ENCODE measurements at places on chromosomes 6 and 20.

DNA sequence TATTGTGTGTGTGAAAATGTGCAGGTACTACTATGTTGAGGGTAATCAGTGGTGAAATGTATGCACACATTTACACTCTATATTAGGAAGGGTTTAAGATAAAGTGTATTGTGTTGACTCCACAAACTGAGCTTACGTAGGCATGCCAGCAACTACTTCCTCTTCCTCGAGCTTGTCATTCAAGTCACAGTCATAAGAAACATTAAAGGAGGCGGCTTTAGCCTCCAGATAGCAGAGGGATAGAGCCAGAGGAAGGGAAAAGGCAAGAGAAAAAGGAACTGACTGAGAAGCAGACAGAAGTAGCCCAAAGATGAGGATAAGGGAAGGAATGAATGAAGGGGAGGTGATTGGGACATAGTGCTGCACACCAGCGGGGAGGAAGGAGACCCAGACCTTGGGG lies 55.2 kb downstream of the SMLR1 start:
- no peak for DNase-seq

DNA sequence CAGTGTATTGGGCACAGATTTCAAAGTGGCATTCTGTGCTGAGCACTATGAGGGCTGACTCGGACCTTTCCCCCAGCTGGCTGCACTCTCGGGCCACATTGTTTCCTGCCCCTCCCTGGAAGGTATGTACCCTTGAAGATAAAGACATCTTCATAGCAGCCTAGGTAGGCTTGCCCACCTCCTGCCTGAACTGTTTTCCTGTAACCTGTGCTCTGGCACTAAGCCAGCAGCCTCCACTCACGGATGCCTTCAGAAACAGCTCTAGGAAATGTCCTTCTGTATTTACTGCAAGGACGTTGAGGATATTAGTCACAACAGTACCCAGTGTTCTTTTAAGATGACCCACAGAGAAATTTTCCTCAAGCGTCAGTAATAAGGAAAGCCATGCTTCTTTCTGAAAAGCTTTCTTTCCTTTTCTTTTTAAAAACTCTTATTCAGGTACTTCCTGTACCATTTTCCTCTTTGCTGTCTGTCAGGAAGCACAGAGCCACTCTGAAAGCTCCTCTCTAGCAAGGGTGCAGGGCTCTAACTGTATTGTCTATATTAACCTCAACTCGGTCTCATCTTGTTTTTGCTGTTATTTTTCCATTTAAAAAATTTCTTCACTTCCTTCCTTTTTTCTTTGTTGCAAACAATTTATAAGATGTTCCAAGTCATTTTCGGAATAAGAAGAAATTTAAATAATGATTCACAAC lies 43.5 kb downstream of the TTI1 start:
- DNase-seq, result no peak

GRCh38 chr6:16630026-16630643 lies 131.1 kb downstream of the ATXN1 start:
- no peak for DNase-seq

GRCh38 chr6:166005401-166005943 lies 162.2 kb downstream of the TBXT start:
- DNase-seq, result no peak

GRCh38 chr6:151882206-151882605 lies 74.7 kb downstream of the ESR1 start:
- no peak for DNase-seq

GRCh38 chr6:112234601-112235000 lies 19.8 kb downstream of the LAMA4 start:
- no peak for DNase-seq

- DNase-seq, result no peak
Observed at GRCh38 chr6:167474725-167475124, 149.8 kb downstream of the TTLL2 start.

DNA sequence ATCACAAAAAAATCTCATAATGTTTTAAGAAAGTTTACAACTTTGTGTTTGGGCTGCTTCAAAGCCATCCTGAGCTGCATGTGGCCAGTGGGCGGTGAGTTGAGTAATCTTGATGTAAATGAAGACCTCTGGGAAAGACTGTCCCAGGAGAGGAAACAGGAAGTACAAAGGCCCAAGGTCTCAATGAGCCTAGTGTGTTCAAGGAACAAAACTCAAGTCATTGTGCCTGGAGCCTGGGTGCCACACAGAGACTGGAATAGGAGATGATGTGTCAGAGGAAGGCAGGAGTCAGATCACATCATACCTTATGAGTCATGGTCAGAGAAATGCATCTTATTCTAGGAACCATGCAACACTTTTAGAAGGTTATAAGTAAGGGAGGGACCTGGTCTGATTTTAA lies 51.5 kb downstream of the COL19A1 start:
- peak; percentile 58 for DNase-seq

DNA sequence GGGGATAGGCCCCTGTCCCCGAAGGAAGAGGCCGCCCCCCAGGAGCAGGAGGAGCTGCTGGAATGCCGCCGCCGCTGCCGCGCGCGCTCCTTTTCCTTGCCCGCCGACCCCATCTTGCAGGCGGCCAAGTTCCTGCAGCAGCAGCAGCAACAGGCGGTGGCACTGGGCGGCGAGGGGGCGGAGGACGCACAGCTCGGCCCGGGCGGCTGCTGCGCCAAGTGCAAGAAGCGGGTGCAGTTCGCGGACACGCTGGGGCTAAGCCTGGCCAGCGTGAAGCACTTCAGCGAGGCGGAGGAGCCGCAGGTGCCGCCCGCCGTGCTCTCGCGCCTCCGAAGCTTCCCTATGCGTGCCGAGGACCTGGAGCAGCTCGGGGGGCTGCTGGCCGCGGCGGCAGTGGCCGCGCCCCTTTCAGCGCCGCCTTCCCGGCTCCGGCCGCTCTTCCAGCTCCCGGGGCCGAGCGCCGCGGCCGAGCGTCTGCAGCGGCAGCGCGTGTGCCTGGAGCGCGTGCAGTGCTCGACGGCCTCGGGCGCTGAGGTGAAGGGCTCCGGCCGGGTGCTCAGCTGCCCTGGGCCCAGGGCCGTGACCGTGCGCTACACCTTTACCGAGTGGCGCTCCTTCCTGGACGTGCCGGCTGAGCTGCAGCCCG lies 630 bp downstream of the PPP1R3G start:
- no peak for DNase-seq

DNA sequence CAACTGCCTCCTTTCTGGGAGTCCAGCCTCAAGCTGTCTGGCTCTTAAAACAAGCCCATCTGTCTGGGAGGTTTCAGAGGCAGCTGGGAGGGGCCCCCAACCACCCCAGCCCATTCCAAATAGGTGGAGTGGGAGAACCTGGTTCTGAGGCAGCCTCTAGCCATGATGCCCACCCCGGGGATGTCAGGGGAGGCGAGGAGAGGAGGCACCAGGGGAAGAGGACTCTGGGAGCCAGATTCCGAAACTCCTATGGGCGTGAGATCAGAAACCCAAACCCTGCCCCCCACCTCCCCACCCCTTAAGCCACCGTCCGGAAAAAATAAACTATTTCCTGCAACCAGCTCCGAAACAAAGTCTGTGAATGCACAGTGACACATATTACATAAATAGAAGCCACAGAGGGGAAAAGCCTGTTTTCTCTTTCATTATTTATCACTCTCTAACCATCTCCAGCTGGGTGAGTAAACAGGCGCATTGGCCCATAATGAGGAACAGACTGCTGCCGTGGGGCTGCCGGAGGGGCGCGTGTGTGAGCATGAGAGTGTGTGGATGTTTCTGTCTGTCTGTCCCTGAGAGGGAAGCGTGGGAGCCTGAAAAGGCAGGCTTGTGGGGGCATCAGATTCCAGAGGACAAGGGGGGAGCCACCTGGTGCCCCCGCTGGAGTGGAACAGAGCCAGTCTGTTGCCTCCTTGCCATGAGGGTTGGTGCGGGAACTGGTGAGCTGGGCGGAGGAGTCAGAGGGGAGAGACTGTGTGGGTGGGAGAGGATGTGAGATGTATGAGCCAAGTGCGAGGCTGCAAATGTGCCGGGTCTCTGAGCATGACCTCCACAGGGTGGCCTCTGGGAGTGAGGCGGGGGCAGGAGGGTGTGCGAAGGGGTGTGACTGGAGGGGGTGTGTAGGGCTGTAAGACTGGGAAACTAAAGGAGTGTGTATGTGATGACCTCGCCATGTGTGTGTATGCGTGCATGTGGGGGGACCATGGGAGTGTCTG lies 14.3 kb upstream of the FOXP4 start:
- peak; percentile 71 for DNase-seq

DNA sequence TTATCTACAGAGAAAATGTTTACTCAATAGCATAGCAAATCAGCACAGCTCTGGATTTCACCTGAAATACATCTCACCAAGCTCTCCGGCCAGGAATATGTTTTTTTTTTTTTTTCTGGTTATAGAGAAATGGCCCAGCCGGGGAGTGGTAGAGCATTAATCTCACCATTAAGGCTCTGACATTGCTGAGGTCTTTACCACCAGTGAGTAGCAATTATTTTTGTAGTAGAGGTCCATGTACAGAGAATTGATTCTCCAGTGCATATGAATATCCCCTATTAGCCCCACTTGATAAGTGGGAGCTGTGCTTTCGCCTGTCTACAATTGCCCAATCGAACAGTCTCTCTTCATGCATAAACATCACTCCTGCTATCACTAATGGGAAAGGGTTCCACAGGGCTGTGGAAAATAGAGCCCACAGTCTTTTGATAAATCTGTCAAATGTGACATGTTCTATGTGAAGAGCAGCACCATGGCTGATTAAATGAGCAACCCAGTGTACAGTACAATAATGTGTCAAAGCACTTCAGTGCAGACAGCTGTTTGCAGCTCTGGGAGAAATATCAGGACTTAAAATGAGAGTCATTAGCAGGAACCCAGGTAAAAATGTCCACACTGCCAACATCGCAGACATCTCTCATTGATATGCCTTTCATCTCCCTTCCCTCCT lies 227.1 kb upstream of the ID4 start:
- DNase-seq, result no peak

- DNase-seq, result no peak
Observed at GRCh38 chr6:51382847-51383246, 564.2 kb downstream of the TFAP2B start.

- no peak for DNase-seq
Observed at GRCh38 chr6:111972745-111973117, 81.2 kb upstream of the CCN6 start.

DNA sequence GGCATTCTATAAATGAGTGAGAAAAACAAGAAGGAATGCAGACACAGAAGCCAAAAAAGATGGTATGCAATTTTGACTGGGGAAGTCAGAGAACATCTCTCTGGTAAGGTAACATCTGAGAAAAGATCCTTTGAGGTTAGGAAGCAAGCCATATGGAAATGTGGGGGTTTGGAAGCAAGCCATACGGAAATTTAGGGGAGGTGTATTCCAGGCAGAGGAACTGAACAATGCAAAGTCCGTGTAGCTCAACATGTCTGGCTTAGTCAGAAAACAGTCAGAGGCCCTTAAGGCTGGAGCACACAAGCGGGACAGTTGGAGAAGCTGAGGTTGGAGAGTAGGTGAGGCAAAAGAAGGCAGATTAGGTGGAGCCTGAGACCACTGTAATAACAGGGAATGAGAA lies 35.3 kb downstream of the RALGAPA2 start:
- no peak for DNase-seq

DNA sequence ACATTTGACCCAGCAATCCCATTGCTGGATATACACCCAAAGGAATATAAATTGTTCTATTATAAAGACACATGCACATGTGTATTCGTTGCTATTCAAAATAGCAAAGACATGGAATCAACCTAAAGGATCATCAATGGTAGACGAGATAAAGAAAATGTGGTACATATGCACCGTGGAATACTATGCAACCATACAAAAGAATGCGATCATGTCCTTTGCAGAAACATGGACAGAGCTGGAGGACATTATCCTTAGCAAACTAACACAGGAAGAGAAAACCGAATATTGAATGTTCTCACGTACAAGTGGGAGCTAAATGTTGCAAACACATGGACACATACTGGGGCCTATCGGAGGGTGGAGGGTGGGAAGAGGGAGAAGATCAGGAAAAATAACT lies 340.0 kb downstream of the NRN1 start:
- no peak for DNase-seq

- no peak for DNase-seq
Observed at GRCh38 chr20:21162631-21163030, 36.7 kb downstream of the KIZ start.

DNA sequence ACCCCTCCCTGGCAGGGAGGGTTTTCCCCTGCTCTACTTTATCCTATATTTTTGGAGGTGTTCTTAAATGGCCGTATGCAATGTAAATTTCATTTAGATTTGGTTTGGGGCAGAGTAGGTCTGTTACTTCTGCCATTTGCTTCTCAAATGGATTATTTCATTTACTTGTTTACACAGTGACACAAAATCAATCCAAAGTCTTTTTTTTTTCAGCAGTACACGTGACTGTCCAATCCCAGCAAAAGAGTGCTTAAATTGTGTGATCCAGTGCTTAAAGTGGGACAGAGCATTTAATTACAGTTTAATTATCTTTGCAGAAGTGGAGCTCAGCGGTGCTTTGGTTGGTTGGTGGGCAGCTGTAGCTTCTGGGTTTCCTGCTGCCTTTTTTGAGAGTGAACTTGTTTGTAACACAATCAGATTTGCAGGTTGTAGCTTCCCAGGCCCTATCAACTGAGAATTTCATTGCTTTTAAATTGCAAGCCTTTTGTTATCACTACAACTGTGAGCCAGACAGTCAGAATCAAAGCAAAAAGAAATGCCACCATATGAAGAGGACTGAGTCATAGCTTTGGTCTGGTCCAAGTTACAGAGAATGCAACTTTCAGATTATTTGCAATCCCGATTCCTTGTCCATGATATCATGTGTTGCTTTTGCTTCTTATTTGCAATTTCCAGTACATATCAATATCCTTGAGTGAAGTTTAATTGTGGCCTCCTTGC lies 216.9 kb downstream of the DOK5 start:
- no peak for DNase-seq

- DNase-seq, result no peak
Observed at GRCh38 chr6:2883673-2884072, 19.4 kb downstream of the SERPINB9 start.

GRCh38 chr20:41068806-41069205 lies 40.2 kb downstream of the TOP1 start:
- no peak for DNase-seq

DNA sequence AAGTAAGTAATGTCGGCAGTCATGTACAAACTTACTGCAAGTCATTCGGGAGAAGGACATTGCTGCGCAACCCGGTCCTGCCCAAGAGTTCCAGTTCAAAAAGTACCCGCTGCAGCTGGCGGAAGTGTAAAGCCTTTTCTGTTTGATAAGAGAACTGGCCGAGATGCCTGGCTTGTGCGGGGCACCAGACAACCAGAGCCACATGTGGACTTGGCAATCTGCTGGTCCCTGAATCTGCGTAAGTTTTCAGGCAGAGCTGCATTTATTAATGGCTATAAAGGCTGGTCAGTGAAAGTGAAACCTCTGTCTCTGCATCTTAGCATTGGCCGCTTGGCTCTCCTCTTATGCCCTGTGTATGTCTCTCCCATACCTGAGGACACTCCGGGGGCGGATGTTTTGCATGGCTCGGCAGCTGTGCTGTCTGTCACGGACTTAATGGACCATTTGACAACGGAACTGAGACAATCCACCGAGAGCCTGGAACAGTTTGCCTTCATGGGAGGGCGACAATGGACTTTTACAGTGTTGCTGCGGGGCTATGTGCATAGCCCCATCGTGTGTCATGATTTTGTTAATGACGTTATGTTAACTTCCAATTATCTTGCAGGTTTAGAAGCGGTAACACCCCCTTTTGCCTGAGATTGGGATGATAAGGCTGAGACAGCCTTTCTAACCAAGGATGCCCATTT lies 19.8 kb upstream of the RGS17 start:
- DNase-seq, result peak; percentile 77

GRCh38 chr6:84568971-84569370 lies 195.4 kb downstream of the TBX18 start:
- DNase-seq, result no peak

Data from kidney glomerular epithelial cell (primary cell).